ENCODE measurements at places on chromosomes 5 and 9.

DNA sequence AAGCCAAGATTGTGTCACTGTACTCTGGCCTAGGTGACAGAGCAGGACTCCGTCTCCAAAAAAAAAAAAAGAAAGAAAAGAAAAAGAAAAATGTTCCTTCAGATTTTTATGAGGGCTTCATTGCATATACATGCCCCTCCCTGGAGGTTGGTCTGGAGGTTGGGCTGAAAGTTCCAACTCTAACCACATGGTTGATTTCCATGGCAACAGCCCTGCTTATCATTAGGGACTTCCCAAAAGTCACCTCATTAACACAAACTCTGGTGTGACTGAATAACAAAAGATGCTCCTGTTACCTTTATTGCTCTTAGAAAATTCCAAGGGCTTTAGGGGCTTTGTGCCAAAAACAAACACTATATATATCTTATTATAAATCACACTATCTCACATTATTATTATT lies 113.8 kb downstream of the TMC1 start:
- DNase-seq = peak; percentile 1

DNA sequence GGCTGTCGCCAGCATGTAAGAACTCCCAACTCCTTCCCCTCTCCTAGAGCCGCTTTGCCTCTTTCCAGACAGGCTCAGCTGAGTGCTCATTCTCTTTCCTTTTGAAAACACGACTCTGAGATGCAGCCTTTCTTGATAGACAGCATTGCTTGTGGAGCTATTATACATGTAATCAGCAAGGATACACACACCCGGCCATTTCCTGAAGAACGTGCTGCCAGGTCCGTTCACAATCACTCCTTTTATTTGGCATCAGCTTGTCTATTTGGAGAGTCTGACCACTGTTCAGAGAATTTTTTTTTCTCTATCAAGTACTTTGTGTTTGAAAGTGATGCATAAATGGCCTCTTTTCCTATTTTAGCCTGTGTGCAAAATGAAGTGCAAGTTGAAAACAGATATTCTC lies 328.7 kb downstream of the MARCHF11 start:
- DNase-seq = no peak

DNA sequence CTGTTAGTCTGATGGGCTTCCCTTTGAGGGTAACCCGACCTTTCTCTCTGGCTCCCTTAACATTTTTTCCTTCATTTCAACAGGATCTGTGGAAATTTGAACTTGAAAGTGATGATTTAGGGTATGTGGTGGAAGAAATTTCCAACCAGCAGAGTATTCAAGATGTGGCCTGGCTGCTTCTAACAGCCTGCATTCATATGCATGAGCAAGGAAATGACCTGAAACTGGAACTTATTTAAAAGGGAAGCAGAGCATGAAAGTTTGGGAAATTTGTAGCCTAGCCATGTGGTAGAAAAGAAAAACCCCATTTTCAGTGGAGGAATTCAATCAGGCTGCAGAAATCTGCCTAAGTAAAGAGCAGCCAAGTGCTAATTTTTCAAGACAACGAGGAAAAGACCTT lies 41.7 kb downstream of the UNC13B start:
- DNase-seq = no peak

DNA sequence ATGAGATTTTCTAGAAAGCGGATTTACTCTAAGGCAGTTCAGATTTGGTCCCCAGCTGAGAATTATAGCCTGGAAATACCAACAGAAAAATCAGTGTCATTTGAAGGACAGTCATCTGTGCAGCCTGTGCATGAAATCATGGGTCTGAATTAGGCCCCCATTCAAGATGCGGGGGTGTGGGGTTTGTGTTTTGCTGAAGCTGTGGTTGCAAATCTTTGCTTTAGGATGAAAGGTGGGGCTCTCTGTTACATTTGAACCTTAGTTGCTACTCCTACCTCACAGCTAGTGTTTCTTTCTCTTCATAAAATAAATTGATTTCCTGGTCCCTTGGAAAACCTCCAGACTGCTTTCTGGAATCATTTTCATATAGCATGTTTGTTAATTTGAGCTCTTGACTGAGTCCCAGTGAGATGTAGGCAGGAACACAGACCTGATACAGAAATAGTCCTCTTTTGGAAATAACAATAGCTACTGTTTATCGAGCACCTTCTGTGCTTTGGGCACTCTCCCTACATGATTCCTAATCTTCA lies 4.8 kb upstream of the ABL1 start:
- DNase-seq = no peak

- DNase-seq = no peak
These were observed 14.3 kb upstream of the PSMB7 start for GRCh38 chr9:124429530-124429867.

- no peak for DNase-seq
These were observed 40.7 kb upstream of the TRPM3 start for GRCh38 chr9:71162126-71162525.

DNA sequence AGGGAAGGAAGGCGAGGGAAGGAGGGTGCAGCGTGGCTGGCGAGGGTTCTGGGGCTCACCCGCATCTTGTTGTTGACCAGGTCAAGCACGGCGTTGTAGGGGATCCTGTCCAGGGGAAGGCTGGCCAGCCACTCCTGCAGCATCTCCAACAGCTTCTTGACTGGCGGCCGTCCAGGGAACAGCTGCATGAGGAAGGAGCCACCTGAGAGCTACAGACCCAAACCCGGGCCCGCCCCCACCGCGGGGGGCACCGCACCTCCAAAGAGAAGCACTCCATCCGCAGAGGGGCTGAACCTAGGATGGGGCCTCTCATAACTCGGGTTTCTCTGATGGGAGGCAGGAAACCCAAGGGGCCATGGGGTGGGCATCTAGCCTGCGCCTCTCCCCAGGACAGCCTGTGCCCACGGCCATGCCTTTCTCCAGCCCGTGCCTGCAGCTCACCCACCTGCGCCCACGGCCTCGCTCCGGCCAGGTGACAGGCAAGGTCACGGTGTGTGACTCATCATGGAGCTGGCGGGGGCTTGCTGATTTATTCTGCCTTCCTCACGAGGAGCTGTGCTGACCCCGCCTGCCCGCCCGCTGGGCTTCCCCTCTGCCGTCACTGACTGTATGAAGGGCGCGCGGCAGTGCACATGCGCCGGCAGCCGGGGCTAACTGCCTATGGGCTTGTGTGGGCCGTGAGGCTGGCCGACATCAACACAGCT lies 11.8 kb upstream of the LHX3 start:
- DNase-seq = no peak

GRCh38 chr5:149212198-149212951 lies 59.3 kb upstream of the AFAP1L1 start:
- DNase-seq = peak; percentile 99
